MG63 (cell line): ENCODE measurements at places on chromosomes 4 and X. TPM values are rescaled to one million over a fixed set of nuclear protein-coding genes. Genes with fewer than 3 reads are reported as not detected.
A peak's percentile ranks its signal among the peaks of the same experiment; 100 is the strongest.

Gene COL4A5
- 6.3 and 25.6 TPM in 2 replicates for total RNA-seq

Gene TMA16
- 51.8 and 86.1 TPM in 2 replicates for total RNA-seq

Gene TMPRSS11F
- not detected in 2 replicates for total RNA-seq

Gene SLC6A14
- not detected in 2 replicates for total RNA-seq

Gene IGFBP7
- 332 and 410 TPM in 2 replicates for total RNA-seq

Gene HMGN5
- total RNA-seq = 1.7 TPM in 1 of 2 replicates, not detected in the other

GRCh38 chrX:12441381-12442128 is 303.3 kb downstream of the FRMPD4 start:
- peak; percentile 44 for DNase-seq

GRCh38 chr4:17238633-17239032 is 273.3 kb downstream of the QDPR start:
- no peak for DNase-seq

GRCh38 chr4:17794730-17795129 is 13.3 kb upstream of the FAM184B start:
- DNase-seq = no peak

DNA sequence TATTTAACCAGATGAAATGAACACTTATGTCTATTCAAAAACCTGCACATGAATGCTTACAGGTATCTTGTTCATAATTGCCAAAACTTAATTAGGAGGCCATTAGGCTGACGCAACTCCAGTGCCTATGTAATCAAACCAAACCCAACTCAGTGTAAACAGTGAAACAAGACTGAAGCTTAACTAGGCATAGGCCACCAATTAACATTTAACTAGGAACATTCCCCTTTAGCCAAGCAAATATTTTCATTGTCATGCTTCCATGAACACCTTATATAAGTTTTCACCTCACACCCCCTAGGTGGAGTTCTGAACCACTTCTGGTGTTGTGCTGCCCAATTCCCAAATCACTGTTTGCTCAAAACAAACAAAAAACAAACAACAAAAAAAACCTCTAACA is 686.0 kb downstream of the STPG2 start:
- DNase-seq = no peak

- no peak for DNase-seq
Measured at GRCh38 chr4:37279894-37280592, 35.5 kb downstream of the NWD2 start.

DNA sequence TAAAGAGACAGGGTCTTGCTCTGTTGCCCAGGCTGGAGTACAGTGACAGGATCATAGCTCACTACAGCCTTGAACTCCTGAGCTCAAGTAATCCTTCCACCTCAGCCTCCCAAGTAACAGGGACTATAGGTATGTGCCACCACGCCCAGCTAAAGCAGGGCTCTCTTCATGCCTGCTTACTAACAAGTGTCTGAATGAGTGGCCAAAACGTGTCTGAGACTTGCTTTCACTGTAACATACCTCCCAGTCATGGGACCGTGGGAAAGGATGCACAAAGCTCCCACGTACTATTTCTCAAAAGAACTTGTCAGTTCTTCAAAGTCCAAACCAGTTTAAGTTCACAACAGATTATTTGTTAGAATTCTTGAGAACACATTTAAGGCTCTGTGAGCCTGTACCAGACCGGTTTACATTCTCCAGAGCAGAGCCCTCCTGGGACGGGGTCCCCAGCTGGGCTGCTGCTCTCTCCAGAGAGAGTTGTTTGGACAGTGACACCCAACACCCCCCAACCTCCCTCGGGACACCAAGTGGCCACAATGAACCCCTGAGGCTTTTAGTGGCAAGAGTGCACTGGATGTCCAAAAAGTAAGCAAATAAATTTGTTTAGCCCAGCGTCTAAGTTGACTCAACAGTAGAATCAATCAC is 24.1 kb downstream of the SH3KBP1 start:
- DNase-seq = no peak

DNA sequence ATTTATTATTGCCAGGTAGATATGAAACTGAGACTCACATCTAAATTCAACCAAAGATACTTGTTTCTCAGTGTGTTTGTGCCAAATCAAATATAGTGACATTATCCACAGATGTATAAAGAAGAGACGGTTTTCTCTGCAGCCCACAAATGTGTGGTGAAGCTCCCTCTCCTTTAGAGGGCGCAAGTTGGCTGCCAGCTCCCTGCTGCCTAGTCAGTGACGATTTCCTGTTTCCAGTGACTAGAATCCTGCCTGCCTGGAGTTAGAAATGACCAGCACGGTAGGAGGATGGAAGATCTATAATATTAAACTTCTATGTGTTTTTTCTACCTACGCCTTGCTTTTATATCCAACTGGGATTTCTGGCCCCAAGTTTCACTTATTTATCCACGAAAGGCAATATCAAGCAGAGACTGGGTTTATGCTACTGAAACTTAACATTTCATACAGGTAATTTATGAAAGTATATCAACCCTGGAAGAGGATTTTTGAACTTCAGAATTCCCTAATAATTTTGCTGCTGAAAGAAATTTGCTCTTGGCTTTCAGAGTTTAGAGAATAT is 1793.7 kb upstream of the TENM3 start:
- peak; percentile 36 for DNase-seq

GRCh38 chrX:153573984-153574383 is 25.0 kb downstream of the CCNQ start:
- DNase-seq = no peak

GRCh38 chrX:134780908-134781307 is 122.6 kb upstream of the PLAC1 start:
- DNase-seq = no peak

DNA sequence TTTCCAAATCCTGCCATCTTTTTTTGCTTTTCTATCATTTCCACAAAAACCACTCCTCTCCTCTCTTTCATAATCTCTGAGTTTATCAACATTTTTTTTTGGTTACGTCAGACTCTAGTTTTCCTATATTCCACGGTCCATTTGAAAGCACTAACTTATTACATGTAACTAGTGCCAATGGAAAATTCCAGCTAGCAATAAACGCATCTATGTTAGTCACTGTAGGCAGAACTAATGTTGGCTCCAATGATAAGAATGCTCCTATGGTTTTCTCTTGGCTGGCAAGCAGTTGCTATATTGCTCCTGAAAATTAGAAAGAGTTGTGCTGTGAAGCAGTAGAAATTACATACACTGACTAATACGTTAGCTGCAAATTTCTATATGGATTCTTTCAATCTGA is 634.6 kb upstream of the FTHL17 start:
- no peak for DNase-seq

- no peak for DNase-seq
Measured at GRCh38 chr4:140717313-140717712, 38.9 kb downstream of the TBC1D9 start.

- DNase-seq = no peak
Measured at GRCh38 chrX:67673741-67674274, 130.0 kb downstream of the AR start.

GRCh38 chr4:185127021-185127925 is 15.8 kb upstream of the SLC25A4 start:
- no peak for DNase-seq

- no peak for DNase-seq
Measured at GRCh38 chr4:14095831-14096230, 468.3 kb upstream of the BOD1L1 start.

- DNase-seq = peak; percentile 9
Measured at GRCh38 chrX:149504226-149504914, 736 bp downstream of the IDS start.

GRCh38 chr4:13531625-13531998 is 12.7 kb downstream of the NKX3-2 start:
- no peak for DNase-seq

DNA sequence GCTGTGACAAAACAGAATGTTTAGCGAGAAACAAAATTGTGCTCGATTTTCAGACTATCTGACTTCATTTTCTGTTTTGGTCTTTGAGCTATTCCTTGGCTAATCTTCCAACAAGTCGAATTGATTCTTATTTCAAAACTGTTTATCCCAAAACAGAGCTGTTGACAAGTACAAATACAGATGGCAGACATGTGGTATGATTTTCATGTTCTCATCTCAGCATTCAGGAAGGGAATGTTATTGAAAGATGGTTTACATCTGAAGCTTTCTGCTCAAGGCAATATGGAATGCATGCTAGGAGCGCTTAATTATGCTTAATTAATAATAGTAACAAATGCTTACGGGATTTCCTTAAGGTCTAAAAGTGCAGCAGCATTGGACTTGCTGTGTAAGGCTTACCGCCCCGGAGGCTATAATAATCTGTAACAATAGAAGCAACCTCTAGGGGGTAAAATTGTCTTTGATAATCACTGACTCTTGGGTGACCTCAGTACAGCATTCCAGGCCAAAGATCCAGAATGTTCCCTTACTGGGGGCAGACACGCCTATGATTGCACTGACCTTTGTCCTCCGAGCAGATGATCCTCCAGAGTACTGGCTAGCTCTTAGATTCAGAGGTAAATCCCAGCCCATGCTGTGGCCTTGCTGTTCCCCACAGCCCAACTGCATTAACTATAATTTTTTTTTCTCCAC is 16.4 kb downstream of the LSM6 start:
- DNase-seq = no peak
